ENCODE measurements at places on chromosomes 1 and 21.

GRCh38 chr1:199937661-199938060 lies 89.8 kb upstream of the NR5A2 start:
- no peaks in the 10 kb centered on the region for H3K27me3 ChIP-seq
- H3K4me1 ChIP-seq = no peaks in the 10 kb centered on the region

DNA sequence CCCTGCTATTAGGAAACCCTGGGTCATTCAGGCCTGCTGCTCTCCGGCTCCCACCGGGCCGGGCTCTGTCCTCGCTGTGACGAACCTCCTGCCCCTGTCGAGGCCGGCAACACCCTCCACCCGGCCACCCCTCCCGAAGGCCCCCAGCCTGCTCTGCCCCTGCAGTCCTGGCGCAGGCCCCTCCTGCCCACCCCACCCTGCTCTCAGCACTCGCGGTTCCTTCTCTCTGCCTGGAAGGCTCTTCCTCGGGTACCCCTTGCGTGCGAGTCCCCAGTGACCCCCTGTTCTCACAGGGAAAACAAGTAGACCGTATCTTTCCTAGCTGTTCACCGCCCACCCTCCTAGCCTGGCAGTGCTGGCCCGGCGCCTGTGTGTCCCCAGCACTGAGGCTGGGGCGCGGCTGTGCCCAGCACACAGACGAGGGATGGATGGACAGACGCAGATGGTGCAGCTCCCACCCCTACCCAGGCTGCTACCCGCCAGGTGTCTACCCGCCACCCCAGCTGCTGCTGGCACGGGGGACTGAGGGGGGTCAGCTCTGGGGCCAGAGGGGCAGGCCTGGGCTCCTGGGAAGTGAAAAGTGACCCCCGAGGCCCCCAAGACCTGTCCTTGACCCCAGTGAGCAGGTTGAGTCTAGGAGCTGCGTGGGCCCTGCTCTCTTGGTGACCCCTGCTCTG lies 3.1 kb upstream of the VWA1 start:
- no peak overlapping the region for H3K4me3 ChIP-seq
- H3K27ac ChIP-seq = peak overlapping the region; percentile 89
- peaks cover 78% of the 10 kb centered on the region for H3K4me1 ChIP-seq

GRCh38 chr1:7454895-7455784 lies 316.0 kb upstream of the VAMP3 start:
- no peak overlapping the region for H3K4me3 ChIP-seq
- peak; percentile 32 for DNase-seq
- H3K36me3 ChIP-seq = no peaks in the 10 kb centered on the region
- H3K4me1 ChIP-seq = peaks cover 9% of the 10 kb centered on the region

DNA sequence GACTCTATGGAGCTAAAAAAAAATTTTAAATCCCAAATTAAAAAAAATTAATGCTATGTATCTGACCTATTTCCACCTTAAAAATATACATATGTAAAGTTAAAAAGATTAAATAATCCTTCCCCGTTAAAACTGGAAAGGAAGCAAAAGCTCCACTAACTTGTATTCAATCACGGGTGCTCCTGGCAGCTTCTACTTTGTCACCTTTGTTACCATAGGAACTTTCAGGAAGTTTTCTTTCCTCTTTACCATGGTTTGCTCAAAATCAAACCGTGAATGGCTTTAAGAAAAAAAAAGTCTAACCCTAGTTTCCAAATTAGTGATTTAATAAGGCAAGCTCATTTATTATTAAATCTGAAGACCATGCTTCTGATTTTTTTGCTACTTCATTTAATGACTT lies 3.5 kb downstream of the GPATCH2 start:
- no peaks in the 10 kb centered on the region for H3K27me3 ChIP-seq
- H3K4me3 ChIP-seq = no peak overlapping the region
- H3K4me1 ChIP-seq = peaks cover 11% of the 10 kb centered on the region
- H3K36me3 ChIP-seq = no peaks in the 10 kb centered on the region
- DNase-seq = no peak
- H3K27ac ChIP-seq = no peak overlapping the region

- H3K4me1 ChIP-seq = peaks cover 23% of the 10 kb centered on the region
- no peak overlapping the region for H3K27ac ChIP-seq
- no peaks in the 10 kb centered on the region for H3K36me3 ChIP-seq
- no peak overlapping the region for H3K4me3 ChIP-seq
- DNase-seq = no peak
These were observed 3.5 kb upstream of the PRDX6 start for GRCh38 chr1:173473599-173474011.

GRCh38 chr1:118961156-118961555 lies 27.0 kb downstream of the TBX15 start:
- H3K27me3 ChIP-seq = no peaks in the 10 kb centered on the region
- no peak overlapping the region for H3K27ac ChIP-seq
- H3K4me3 ChIP-seq = no peak overlapping the region

GRCh38 chr1:43530483-43531106 lies at the start of gene PTPRF:
PTPRF (plus strand) TSS chr1:43530883; CDS start chr1:43545076, 14,193 bp downstream.
- H3K36me3 ChIP-seq = no peaks in the 10 kb centered on the region
- peak within 1 kb of the TSS; percentile 62 for H3K4me3 ChIP-seq
- peak; percentile 67 for DNase-seq
- H3K27me3 ChIP-seq = no peaks in the 10 kb centered on the region
- H3K27ac ChIP-seq = peak within 1 kb of the TSS; percentile 10

DNA sequence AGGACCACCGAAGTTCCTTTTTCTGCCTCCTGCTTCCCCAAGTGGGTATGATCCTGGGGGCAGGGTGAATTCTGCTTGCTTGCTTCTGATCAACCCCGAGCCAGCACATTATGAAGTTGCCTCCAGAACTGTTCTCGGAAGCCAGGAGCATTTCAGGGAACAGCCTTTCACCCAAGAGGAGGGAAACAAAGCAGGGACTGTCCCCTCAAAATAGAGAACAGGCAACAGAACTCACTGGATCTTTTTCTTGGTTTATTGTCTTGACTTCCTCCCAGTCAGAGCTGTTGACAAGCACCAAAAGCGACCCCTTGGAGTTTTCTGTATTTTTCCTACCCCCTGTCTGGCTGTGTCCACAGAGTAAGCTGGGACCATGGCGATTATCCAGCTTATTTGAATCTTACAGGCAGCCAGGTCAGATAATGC lies 258.3 kb upstream of the SGIP1 start:
- peak; percentile 36 for DNase-seq
- H3K27ac ChIP-seq = peak overlapping the region; percentile 43
- H3K36me3 ChIP-seq = no peaks in the 10 kb centered on the region

- no peaks in the 10 kb centered on the region for H3K4me1 ChIP-seq
- H3K4me3 ChIP-seq = no peak overlapping the region
- no peak overlapping the region for H3K27ac ChIP-seq
- DNase-seq = no peak
- no peaks in the 10 kb centered on the region for H3K36me3 ChIP-seq
These were observed 48.4 kb downstream of the CAMK2N1 start for GRCh38 chr1:20437640-20438039.

DNA sequence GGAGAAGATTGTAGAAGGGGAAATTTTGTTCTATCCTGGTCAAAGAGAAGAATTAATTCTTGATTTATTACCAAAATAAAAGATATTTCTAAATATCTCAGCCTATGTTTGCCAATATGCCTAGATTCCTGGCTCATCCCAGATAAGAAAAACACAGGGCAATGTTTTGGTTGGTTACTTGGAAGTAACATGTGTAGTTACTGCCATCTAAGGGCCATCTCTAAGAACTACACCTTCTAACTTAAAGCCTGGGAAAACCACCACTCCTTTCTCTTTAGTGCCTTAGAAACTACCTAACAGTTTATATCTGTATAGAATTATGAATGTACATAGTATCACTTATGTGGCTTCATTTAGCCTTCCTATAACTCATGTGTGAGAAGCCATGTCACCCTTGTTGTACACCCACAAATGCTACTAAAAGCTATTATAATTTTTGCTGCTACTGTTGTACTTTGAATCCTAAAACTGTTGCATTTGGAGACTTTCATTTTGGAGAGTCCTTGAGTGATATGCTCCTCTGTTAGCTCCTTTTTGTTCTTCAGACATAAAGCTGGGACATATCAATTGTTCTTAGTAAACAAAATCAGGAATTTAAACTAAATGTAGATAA lies 4.5 kb downstream of the AIM2 start:
- H3K27me3 ChIP-seq = no peaks in the 10 kb centered on the region
- no peaks in the 10 kb centered on the region for H3K4me1 ChIP-seq
- H3K36me3 ChIP-seq = no peaks in the 10 kb centered on the region
- H3K27ac ChIP-seq = no peak overlapping the region
- H3K4me3 ChIP-seq = no peak overlapping the region
- DNase-seq = no peak

GRCh38 chr1:11458811-11459275 lies 20.1 kb upstream of the DISP3 start:
- H3K4me1 ChIP-seq = peaks cover 6% of the 10 kb centered on the region
- no peaks in the 10 kb centered on the region for H3K27me3 ChIP-seq
- no peak overlapping the region for H3K4me3 ChIP-seq

DNA sequence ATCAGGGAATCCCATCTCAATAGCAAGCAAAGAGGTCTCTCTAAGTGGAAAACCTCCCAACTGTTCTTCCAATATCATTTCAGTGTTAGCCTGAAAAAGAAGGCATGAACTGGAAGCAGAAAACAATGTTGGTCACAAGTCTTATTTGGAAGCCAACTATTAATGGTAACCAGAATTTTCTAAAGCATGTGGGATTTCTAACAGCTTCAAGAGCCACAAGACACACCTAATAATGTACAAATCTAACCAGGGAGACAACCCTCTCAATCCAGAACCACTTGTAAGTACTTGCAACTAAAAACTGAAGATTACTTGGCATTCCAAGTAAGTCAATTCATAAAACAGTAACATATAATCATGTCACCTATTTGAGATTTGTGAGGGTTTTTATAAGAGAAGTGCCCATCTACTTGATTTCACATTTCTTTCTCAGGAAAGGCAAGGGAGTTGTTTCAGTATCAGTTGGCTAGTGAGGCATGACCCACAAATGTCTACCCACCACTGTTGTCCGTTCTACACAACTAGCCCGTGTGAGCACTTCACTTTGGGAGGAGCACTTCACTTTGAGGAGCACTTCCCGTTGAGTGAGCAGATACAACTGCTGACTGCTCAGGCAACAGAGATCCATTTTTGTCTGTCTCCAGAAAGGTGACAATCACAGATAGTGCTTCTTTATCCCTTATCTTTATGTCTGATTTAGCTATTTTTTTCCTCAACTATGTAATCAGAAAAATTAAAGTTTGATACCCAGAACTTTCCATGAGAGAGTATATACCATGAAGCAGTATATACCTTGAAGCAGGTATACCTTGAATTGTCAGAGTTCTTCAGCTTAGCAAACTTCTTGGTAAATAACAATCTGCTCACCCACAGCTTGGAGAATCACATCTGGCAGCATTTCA lies 11.1 kb downstream of the STX6 start:
- H3K4me1 ChIP-seq = no peaks in the 10 kb centered on the region
- peak overlapping the region; percentile 50 for H3K27ac ChIP-seq
- DNase-seq = no peak
- H3K36me3 ChIP-seq = no peaks in the 10 kb centered on the region
- H3K27me3 ChIP-seq = no peaks in the 10 kb centered on the region

- H3K27ac ChIP-seq = no peak overlapping the region
- no peaks in the 10 kb centered on the region for H3K36me3 ChIP-seq
- DNase-seq = no peak
- peaks cover 5% of the 10 kb centered on the region for H3K4me1 ChIP-seq
- H3K27me3 ChIP-seq = no peaks in the 10 kb centered on the region
These were observed 462.7 kb upstream of the CXADR start for GRCh38 chr21:17050156-17050555.

GRCh38 chr1:199246716-199247115 lies 607.9 kb downstream of the PTPRC start:
- no peak overlapping the region for H3K4me3 ChIP-seq
- no peaks in the 10 kb centered on the region for H3K27me3 ChIP-seq
- no peaks in the 10 kb centered on the region for H3K4me1 ChIP-seq
- H3K36me3 ChIP-seq = no peaks in the 10 kb centered on the region
- no peak for DNase-seq
- no peak overlapping the region for H3K27ac ChIP-seq

DNA sequence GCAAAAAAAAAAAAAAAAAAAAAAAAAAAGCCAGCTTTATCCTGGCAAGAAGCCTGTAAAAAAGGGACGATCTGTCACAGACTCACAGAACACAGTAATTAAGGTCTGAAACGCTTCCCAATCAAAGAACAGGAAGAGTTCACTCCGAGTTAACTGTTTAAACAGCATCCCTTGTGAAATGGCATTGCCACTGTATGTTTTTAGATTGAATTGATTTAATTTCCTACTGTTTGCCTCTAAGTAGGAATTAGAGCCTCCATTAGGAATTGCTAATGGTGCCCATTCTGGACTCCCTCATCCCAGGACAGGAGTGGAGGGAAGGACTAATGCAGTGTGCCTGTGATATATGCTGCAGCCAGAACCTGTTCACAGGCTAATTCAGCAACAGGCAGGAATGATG lies 370.8 kb downstream of the RWDD3 start:
- H3K36me3 ChIP-seq = no peaks in the 10 kb centered on the region
- peaks cover 7% of the 10 kb centered on the region for H3K4me1 ChIP-seq
- no peak for DNase-seq
- H3K27ac ChIP-seq = no peak overlapping the region

- H3K27me3 ChIP-seq = no peaks in the 10 kb centered on the region
- H3K36me3 ChIP-seq = no peaks in the 10 kb centered on the region
- H3K27ac ChIP-seq = no peak overlapping the region
- H3K4me1 ChIP-seq = no peaks in the 10 kb centered on the region
These were observed 7.1 kb upstream of the MATN1 start for GRCh38 chr1:30730346-30731108.

- no peak for DNase-seq
- H3K36me3 ChIP-seq = no peaks in the 10 kb centered on the region
- H3K4me3 ChIP-seq = no peak overlapping the region
- H3K27ac ChIP-seq = no peak overlapping the region
These were observed 351.3 kb upstream of the RUNX1 start for GRCh38 chr21:35400233-35400939.

DNA sequence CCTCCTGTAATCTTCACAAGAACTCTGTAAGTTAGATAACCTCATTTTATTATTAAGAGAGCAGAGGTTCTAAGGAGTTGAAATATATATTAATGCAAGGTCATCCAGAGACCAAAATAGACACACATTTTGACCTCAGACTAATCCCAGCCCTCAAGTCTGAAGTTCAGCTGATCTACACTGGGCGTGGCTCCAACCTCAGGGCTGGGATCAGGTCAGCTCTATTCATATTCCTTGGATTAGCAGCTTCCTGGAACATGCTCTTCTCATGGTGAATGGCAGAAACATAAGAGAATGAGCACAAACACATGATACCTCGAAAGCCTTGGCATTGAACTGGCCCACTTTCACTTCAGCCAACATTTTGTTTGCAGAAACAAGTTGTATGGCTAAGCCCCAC lies 200.8 kb upstream of the ST6GALNAC5 start:
- DNase-seq = no peak
- no peaks in the 10 kb centered on the region for H3K36me3 ChIP-seq
- no peaks in the 10 kb centered on the region for H3K27me3 ChIP-seq

- H3K4me1 ChIP-seq = peaks cover 6% of the 10 kb centered on the region
- DNase-seq = no peak
- H3K4me3 ChIP-seq = no peak overlapping the region
- H3K27me3 ChIP-seq = no peaks in the 10 kb centered on the region
These were observed 21.9 kb downstream of the NIBAN1 start for GRCh38 chr1:184952428-184952827.
